Tibial artery (tissue), 4 donors: ENCODE measurements at places on chromosomes 1 and 21.

DNA sequence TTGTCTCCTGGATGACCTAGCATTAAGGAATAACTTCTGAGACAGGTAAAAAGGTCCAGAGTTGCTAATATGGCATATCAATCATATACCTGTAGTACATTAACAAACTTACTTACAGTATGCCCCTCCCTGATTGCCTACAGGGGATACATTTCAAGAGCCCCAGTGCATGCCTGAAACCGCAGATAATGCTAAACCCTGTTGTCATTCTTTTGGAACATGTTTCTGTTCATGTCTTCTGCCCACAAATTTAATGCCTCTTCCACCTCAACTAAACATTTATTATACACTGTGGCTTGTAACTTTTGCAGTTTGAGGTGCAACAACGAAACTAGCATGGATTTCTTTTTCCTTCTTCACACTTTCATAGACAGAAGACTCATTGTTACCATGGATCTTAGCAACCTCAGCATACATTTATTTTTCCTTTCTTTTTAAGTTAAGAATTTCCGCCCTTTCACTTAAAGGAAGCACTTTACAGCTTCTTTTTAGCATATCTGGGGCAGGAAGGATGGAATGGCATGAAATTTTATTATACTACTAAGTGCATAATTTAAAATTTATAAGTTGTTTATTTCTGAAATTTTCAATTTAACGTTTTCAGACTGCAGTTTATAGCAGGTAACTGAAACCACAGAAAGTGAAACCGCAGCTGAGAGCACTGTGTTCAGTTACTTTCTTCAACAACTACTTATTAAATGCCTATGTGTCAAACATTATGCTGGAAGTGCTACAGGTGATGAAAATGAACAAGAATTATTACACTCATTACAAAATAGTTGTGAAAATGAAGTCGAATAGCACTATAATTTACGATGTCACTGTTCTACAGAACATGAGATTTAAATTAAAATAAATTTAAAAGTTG lies 25.3 kb downstream of the F13B start:
- no peak for DNase-seq
- no peaks in the 10 kb centered on the region for H3K27me3 ChIP-seq
- no peak overlapping the region for H3K27ac ChIP-seq
- no peak overlapping the region for H3K4me3 ChIP-seq
- no peaks in the 10 kb centered on the region for H3K36me3 ChIP-seq

- no peak overlapping the region for H3K4me3 ChIP-seq
- no peak for DNase-seq
- no peaks in the 10 kb centered on the region for H3K27me3 ChIP-seq
- no peaks in the 10 kb centered on the region for H3K4me1 ChIP-seq
- H3K36me3 ChIP-seq = no peaks in the 10 kb centered on the region
These were observed 244.5 kb downstream of the NEGR1 start for GRCh38 chr1:72037745-72038343.

GRCh38 chr1:44581205-44581604 lies 93.1 kb downstream of the TMEM53 start:
- no peaks in the 10 kb centered on the region for H3K4me1 ChIP-seq
- DNase-seq = no peak
- H3K36me3 ChIP-seq = no peaks in the 10 kb centered on the region
- no peak overlapping the region for H3K4me3 ChIP-seq

DNA sequence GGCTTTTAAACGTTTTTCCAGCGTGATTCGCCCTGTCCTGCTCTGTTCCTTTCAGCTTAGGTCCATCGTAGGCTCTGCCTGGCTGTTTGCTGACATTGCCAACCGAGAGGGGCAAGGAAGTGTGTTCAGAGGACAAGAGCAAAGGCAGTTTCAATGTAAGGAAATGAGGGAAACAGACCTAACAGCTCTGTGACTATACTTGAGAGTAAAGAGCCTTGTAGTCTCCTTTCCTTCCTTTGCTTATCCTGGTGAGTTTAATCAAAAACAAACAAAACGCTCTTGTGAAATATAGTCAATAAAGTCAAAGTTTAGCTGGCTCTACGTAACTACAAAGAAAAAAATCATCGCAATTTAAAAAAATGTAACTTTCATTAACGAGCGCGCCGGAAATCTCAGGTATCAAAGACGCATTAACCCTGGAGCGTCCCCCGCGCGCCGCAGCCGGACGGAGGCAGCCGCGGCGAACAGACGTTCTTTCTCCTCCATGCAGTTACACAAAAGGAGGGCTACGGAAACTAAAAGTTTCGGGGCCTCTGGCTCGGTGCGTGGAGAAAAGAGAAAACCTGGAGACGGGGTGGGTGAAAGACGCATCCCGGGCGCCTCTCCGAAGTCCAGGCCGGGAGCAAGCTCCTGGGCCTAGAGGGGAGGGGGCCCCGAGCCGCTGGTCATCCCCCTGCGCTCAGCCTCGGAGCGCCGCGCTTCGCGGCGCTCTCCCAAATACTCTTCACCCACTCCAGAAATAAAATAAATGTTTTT lies 617 bp upstream of the ADGRL2 start:
- peak overlapping the region; percentile 99 for H3K27ac ChIP-seq
- H3K4me1 ChIP-seq = peaks cover 4% of the 10 kb centered on the region
- peak; percentile 77 for DNase-seq
- H3K4me3 ChIP-seq = peak overlapping the region; percentile 93
- no peaks in the 10 kb centered on the region for H3K27me3 ChIP-seq

DNA sequence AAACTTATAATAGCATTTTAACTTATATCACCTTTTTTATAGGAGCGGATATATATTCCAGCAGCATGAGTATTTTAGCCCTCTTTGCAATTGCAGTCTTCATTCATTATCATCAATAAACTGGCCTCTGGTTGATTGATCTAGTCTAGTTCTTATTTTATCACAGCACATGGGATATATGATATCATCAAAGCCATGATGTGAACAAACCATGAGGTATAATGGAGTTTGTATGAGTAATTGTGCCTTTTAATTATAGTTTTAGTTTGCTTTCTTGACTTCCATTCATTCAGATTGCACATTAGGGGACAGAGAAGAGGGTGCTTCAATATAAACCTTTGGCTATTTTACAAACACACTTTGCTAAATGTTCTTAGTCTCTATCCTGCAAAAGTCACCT lies 3.5 kb upstream of the UBR4 start:
- H3K4me3 ChIP-seq = no peak overlapping the region
- peaks cover 22% of the 10 kb centered on the region for H3K36me3 ChIP-seq
- no peak overlapping the region for H3K27ac ChIP-seq
- DNase-seq = no peak
- peaks cover 12% of the 10 kb centered on the region for H3K4me1 ChIP-seq
- no peaks in the 10 kb centered on the region for H3K27me3 ChIP-seq
